ENCODE measurements at places on chromosomes 11 and 22. TPM values are rescaled to one million over a fixed set of nuclear protein-coding genes. Genes with fewer than 3 reads are reported as not detected.

DNA sequence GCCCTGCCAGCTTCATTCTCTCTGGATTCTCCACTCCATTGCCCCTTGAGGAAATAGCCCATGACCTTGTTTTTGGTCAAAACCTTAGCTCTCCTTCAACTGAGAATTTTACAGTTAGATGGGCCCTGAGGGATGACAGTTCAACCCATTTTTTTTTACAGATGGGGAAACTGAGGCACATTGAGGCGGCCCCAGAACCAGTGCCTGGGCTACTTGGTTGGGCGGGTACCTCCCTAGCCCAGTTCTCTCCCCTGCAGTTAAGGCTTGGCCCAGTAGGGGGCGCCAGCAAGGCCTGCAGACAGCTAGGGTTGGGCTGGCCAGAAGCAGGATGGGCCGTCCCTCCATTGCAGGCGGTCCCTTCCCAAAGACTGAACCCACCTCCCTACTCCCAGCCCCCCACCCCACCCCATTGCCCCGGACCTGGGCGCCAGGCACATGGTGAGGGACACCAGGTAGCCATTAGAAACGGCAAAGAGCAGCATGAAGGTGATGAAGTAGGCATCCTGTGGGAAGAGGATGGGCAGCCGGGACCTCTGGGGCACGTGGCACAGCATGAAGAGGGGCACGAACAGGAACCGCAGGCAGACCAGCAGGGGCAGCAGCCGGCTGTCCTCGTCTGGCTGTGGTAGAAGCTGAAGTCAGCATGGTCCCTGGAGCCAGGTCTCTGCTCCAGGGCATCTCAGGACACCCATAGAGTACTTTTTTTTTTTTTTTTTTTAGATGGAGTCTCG is 7.6 kb downstream of the SLC29A2 start:
- no peaks in the 10 kb centered on the region for H3K36me3 ChIP-seq
- no peak for DNase-seq
- no peak overlapping the region for H3K4me3 ChIP-seq

- no peaks in the 10 kb centered on the region for H3K36me3 ChIP-seq
- no peak for DNase-seq
- H3K4me1 ChIP-seq = peaks cover 40% of the 10 kb centered on the region
- H3K27ac ChIP-seq = peak overlapping the region; percentile 69
- no peaks in the 10 kb centered on the region for H3K27me3 ChIP-seq
Observed at GRCh38 chr11:35166369-35167360, 27.7 kb downstream of the CD44 start.

GRCh38 chr11:112965656-112966055 is 4.4 kb downstream of the NCAM1 start:
- DNase-seq = no peak
- H3K27me3 ChIP-seq = peaks cover 52% of the 10 kb centered on the region
- H3K4me3 ChIP-seq = no peak overlapping the region
- no peak overlapping the region for H3K27ac ChIP-seq

The MS4A3 gene
- not detected for total RNA-seq

DNA sequence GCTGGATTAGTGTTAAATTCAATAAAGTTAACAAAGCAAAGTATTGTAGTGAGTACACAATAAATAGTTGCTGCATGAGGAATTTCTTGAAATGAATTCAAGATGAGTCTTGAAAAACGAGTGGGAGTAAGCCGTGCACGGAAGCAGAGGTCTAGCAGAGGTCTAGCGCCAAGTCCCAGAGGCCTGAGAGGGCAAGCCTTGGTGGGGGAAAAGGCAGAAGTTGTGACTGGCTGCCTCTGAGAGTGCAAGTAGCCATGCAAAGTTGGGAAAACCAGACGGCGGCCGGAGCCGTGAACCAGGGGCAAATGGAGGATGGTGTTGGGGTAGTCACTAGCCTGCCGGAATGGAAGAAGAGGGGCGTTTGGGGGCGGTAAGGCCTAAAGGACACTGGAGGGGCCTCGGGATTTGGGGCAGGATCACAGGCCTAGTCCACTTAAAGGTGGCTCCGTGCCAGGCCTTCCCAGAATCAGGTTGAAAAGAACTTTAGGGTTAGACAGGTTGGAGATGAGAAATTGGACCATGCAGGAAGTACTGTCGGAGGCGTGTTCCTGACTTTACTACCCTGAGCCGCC is 379 bp upstream of the SLC3A2 start:
- peak; percentile 62 for DNase-seq
- peaks cover 4% of the 10 kb centered on the region for H3K36me3 ChIP-seq
- no peaks in the 10 kb centered on the region for H3K27me3 ChIP-seq
- H3K27ac ChIP-seq = peak overlapping the region; percentile 98
- peak overlapping the region; percentile 96 for H3K4me3 ChIP-seq

DNA sequence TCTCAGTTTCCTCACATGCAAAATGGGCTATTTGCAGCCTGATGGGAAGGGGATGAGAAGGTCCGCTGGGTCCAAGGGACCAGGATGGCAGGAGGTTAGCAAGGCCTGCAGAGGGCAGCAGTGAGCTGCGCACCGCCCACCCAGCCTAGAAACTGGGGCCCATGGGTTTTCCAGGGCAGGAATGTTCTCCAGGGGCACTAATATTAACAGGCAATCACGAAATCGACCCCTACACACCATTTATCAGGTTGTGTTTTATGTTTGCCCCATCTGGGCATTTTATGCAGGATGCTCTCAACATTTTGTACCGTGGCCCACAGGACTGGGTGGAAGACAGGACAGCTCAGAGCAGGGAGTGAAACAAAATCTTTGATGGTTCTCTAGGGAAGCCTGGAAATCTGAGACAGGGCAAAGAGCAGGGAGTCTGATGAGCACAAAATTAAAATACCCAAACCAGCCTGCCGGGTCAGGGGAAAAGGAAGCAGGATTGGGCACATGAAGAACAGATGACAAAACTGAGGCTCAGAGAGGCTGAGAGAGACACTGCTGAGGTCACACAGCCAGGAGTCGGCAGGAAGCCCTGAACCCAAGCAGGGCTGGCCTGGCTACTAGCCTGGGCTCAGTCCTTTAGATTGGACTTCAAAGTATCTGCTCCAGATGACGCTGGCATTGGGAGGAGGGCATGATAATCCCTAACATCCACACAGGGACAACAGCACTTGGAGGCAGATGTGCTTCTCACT is 1.6 kb upstream of the BCR start:
- no peak overlapping the region for H3K4me3 ChIP-seq
- no peaks in the 10 kb centered on the region for H3K36me3 ChIP-seq
